ENCODE measurements at places on chromosomes 2 and 18.

DNA sequence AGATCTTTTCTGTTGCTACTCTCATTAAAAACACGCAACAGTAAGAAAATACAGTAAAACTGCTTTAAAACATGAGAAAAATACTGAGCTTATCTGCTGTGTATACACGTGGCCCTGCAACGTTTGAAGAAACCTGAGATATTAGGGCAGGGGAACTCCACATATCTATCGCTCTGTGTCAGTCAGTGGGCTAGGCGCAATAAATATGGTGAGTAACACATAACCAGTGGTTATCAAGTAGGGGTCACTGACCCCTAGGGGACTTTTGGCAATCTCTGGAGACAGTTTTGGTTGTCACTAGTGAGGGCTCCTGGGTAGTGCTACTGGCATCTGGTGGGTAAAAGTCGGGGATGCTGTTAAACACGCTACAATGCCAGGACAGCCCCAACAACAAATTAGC lies 14.9 kb downstream of the STAT1 start:
- DNase-seq, result no peak

DNA sequence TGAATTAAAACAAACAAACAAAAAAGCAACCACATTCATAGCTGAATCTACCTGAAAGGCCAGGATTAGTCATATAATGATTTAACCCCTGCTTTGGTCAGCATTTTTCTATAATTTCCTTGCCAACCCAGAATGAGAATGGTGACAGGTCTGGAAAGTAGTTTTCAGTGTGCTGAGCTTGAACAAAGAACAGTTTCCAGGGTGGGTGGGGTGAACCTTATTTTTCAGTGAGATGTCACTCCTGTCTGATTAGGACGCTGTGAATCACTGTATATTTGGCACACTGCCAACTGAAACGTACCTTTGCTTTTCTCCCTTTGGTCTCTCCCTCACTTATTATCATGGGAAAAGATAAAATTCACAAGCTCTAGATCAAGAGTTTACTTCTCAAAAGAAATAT lies 35.0 kb upstream of the DSC1 start:
- DNase-seq, result no peak

GRCh38 chr2:102204638-102205037 lies 17.8 kb downstream of the IL1RL2 start:
- DNase-seq, result no peak

DNA sequence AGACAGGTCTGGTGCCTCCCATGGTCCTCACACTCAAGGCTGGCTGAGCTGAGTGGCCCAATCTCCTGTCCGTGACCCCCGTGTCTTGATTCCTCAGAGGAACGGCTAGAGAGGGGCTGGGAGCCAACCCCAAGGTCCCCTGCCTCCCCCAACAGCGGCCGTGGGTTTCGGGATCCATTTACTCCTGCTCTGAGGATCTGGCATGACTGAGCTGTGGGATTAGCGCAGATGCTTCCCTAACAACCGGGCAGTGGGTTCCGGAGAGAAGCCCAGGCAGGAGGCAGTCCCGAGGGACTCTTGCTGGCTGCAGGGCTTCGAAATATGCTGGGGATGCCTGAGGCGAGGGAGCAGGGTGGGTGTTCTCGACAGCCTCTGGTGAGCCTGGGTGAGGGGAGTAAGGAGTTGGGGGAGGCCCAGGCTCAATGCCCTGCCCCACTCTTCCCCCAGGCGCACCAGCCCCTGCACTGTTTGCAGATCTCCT lies 18.9 kb downstream of the GPR35 start:
- no peak for DNase-seq

- no peak for DNase-seq
These were observed 206.5 kb upstream of the NT5C1B start for GRCh38 chr2:18795906-18796305.

DNA sequence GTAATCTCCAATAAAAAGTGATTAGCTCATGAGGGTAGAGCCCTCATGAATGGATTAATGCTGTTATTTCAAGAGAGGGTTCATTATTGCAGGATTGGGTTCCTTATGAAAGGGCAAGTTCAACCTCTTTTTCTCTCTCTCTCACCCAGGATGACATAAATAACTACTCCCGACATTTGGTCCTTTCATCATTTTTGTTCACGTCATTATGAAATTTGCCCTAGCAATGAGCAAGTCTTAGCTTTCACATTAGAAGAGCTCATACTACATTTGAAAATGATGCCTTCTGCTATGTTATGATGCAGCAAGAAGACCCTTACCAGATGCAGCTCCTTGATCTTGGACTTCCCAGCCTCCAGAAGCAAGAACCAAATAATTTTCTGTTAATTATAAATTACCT lies 152.5 kb downstream of the ICOS start:
- DNase-seq, result no peak

GRCh38 chr2:127464470-127465257 lies 46.4 kb downstream of the PROC start:
- no peak for DNase-seq

All from activated naive CD4-positive, alpha-beta T cell treated with anti-CD3 and anti-CD28 coated beads, Interleukin-2, amount 10 ng/mL, durations not matched to agents 7 days and 5 days (primary cell).